ENCODE measurements at places on chromosomes 7 and 10.

DNA sequence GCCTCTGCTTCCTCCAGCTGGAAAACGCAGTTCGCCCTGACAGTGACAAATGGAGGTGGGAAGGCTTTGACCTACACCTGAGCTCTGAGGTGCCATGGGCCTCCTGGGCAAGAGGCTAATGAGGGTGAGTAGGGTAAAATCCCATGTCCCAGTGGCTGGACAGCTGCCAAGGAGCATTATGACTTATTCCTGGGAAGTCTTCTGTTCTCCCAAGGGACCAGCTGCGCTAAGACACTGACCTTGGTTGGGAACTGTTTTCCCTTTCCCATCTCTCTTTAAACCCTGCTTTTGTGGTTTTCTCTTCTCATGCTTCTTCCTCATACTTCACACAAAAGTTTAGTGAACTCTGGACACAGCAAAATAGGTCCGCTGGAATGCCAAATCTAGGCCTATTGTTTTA is 72.6 kb downstream of the COPG2 start:
- no peak for DNase-seq

DNA sequence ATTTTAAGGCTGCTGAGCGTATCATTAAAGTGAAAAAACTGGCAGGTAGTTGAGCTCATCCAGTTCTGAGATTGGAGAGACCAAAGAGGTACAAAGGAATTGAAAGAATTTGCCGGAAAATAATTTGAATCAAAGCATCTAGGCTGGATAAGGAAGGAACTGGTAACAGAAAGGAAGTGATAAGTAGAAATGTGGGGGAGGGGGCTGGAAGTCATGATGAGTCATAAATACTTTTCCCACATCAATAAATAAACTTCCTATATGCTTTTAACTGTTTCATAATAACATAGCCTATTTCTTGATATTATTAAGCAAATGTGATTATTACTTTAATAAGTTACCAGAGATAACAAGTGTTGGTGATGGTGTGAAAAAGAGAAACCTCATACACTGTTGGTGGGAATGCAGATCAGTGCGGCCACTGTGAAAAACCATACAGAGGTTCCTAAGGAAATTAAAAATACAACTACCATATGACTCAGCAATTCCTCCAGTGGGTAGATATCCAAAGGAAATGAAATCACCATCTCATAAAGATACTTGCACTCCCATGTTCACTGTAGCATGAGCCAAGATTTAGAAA is 27.0 kb downstream of the ZNF438 start:
- no peak for DNase-seq

- DNase-seq: no peak
Observed at GRCh38 chr10:121614613-121615434, 16.6 kb upstream of the FGFR2 start.

- DNase-seq: no peak
Observed at GRCh38 chr10:35462491-35462934, 126.2 kb downstream of the CCNY start.

- no peak for DNase-seq
Observed at GRCh38 chr10:112848228-112848627, 101.8 kb upstream of the TCF7L2 start.

- DNase-seq: no peak
Observed at GRCh38 chr10:34713875-34714274, 101.2 kb downstream of the PARD3 start.

- no peak for DNase-seq
Observed at GRCh38 chr7:44519546-44519945, 21.6 kb downstream of the NPC1L1 start.

DNA sequence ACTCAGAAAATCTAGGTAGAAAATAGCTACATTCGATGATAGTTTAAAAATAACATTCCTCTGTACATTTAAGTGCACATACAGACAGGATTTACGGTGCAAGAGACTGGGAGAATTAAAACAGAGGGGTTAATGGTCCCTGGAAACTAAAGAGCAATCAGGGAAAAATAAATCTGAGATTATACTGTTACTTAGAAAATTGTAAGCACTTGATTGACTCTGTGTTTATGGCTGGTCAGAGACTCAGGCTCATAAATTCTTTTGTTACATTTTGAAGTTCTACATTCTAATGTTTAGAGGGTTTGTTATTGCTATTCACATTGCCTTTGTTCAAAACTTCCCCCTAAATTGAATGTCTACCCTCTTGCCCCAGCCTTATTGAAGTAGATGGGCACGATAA is 54.4 kb downstream of the CDCA7L start:
- DNase-seq: no peak

DNA sequence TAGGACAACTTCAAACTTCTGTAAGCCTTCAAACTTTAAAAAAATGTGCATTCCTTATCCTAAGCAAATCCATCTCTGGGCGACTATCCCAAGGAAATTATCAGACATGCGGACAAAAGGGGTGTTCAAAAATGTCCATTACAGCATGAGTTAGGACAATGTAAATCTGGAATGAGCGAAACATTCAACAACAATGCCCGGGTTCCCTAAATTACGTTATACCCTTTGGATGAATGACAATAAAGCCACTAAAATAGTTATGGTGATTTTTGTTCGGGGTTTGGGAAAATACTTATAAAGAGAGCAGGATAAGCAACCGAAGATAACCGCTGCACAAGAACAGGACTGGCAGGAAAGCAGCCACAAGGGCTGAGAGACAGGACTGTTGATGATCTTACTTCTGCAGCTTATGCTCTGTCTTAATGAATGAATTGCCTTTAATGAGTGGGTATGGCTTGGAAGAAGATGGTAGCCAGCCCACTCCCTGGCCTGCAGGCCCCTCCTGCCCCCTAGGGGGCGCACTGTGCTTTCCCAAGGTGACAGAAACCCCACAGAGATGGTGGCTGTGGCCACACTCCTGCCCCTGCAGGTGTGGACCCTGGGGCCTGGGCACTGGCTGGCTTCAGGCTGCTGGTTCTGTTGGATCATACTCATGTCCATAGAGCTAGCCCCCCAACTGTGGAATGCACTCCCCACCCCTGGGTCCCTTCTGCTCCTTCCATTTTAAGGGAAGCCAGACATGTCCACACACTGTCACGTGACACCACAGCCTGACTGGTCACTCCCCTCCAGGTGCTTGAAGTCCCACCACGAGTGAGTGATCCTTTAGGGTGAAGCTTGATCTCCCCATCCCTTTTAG is 45.0 kb downstream of the ZCCHC24 start:
- peak; percentile 80 for DNase-seq

DNA sequence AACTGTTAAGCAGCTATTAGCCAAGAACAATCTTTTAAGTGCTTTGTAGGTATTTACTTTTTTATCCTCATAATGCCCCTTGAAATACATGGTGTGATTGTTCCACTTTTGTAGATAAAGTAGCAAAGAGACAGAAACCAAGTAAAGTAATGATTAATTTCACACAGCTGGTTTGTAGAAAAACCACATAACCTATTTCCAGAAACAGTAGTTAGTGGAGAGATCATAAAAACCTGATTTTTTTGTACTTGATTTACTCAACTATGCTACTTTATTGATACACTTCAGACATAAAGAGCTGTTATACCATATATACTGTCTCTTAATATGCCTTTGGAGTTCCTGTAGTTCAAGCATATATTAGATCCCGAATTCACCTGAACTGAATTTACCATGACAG is 118.4 kb downstream of the SEMA3A start:
- no peak for DNase-seq

GRCh38 chr10:111298031-111298430 is 221.2 kb downstream of the ADRA2A start:
- no peak for DNase-seq

DNA sequence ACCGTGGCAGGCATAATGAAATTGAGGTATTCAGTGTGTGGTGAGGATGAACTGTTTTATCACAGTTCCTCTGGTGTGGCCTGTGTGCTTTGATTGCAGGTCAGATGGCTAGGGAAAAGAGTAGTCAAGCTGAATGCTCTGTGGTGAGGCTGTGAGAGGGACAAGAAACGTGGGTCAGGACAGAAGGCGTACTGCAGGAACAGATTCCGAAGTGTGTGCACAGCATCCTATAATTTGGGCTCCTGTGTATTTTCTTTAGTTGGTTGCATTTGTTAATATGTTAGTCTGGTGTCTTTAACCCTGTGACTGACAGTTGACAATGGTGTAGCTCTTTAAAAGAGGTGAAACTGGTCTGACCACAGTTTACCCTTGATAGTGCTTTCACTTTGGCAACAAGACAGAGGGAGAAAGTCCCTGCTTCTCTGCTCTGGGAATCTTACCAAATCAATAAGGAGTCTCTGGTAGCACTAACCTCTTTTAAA is 76.5 kb downstream of the AUTS2 start:
- DNase-seq: no peak

DNA sequence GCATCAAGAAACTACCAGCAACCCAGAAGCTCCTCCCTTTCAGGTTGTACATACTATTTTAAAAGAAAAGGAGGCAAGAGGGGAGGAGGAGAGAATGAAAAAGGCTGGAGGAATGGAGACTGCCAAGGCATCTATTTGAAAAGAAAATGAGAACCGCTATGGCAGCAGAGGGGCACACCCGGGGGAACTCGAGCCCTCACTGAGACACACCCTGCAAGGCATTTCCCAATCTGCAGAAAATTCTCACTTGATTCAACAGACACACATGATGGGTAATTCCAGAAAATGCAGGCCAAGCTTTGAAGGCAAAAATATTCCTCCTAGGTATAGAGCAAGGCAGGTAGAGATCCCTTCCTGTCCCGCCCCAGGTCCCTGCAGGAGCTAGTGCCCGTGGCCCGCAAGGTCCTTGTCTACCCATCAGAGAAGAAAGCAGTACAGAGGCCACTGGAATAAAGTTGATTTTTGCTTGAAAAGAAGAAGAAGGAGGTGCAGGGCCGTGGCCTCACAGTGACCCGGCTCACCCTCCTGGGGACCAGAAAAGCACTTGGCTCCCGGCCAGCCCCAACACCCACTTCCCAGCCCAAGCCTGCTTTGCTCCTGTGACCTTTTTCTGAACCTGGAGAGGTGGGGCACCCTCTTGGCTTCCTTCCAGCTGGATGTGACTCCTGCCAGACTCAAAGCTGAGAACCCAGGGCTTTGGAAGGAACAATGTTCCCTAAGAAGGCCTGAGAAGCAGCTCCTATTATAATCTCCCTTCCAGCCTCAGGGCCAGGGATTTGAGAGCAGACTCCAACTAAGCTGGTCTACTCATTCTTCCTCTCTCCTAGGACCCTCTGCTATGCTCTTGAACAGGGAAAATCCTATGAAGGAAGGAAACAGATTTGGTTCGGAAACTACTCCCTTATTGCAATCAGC is 6.2 kb upstream of the PIK3CG start:
- no peak for DNase-seq

DNA sequence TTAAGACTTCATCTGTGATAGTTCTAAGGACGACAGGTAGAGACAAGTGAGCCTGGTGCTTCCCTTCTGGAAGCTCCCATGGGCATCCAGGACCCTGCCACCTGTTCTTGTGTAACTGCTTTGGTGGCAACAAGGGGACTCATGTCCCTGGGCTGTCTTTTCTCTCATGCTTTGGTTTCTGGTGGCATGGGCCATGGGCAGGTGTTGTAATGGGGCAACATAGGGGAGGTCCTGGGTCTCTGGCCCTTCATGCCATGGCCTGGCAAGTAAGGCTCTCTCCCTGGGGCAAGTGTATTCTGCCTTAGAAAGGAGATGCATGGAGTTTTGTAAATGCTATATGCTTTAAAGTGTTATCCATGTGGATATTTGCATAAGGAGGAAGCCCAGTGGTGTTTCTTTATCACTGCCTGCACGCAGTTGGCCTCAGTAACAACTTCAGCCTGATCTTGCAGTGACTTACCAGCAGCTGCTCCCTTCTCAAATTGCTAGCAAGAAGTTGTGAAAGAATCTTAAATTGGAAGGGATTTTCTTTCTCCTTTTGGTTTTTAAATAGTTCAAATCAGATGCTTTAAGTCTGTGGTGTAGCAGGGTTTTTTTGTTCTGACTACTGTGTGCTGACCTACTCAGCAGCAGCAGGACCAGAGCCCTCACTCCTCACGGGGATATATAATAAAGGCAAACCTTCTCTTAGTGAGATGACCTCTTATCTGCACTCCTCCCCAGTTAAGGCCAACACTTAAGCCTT is 39.9 kb downstream of the OGDH start:
- DNase-seq: no peak

DNA sequence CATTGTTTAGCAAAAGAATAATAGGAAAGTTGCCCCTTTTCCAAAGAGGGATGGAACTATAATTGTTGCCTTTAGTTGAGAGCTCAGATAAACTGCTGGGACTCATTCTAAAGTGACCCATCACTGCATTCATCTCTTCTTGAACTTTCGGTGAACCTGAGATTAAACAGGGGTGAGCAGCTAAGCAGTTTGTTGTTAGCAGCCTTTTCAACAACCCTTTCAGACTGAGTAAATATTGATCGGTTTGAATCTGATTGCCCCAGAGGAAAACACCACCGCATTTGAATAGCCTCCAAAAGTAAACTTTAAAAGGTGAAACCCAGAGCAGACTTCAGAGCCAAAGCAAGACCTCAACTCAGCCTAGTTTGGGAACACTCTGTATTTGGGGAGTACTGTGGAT is 4.7 kb downstream of the HOXA1 start:
- DNase-seq: no peak

GRCh38 chr7:135964274-135964673 is 12.9 kb downstream of the MTPN start:
- DNase-seq: no peak

DNA sequence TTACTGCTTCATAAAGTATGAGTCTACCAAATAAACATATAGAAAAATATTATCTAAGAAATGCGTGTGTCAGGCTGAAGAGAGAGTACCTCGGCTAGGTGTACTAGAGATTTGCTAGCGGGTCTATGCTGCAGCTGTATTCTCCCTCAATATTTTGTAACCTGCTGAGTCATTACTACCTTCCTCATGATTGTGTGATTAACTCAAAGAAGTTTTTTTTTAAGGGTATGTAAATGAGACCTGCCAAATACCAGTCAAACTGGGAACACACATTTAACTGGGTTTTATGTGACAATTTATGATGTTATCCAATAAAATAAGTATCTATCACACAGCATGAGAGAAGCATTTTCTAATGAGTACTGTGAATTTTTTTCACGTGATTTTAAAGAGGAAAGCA is 180.4 kb downstream of the RNF133 start:
- no peak for DNase-seq

GRCh38 chr10:97785231-97785630 is 13.4 kb upstream of the SFRP5 start:
- no peak for DNase-seq

GRCh38 chr10:92075829-92076228 is 152.3 kb downstream of the BTAF1 start:
- DNase-seq: no peak

- no peak for DNase-seq
Observed at GRCh38 chr7:43636093-43636492, 53.2 kb downstream of the STK17A start.

GRCh38 chr7:84204655-84205054 is 10.1 kb upstream of the SEMA3A start:
- no peak for DNase-seq
